SK-N-DZ (cell line): ENCODE measurements at places on chromosomes 5 and 9.

DNA sequence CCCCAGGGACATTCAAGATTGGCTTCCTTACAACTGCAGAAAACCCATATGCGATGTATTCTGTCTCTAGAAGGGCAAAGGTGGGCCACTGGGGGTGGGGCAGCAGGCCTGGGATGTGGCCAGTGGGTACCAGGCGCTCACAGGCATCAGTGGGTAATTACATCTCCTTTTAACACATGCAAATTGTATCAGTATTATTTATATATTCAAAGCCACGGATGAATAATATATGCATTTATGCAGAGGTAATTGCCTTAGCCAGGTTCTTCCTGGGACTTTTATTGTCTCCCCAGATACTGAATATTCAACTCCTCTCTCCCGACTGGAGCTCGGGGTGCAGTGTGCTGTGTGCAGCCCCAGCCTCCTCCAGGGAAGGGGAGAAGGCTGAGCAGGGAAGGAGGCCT is 109.4 kb upstream of the MVB12B start:
- no peak for DNase-seq

- no peak for DNase-seq
Measured at GRCh38 chr9:212297-212696, 2.4 kb upstream of the DOCK8 start.

DNA sequence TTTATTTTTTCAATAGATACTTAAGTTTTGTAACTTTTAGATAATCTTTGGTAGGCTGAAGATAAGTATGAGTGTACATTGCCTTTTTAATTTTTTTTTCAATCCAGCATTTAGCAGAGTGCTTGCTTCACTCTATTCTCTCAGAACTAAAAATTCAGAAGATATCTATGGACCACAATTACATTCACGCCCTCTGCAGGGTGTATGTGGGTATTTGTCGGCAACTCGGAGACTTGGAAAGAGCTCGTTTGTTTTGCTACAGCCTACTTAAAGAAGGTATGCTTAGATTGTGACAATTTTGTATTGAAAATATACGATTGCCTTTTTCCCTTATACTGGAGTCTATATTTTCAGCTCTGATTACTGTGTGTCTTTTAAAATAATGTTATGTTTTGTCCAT is 43.8 kb downstream of the ICE1 start:
- DNase-seq: no peak

DNA sequence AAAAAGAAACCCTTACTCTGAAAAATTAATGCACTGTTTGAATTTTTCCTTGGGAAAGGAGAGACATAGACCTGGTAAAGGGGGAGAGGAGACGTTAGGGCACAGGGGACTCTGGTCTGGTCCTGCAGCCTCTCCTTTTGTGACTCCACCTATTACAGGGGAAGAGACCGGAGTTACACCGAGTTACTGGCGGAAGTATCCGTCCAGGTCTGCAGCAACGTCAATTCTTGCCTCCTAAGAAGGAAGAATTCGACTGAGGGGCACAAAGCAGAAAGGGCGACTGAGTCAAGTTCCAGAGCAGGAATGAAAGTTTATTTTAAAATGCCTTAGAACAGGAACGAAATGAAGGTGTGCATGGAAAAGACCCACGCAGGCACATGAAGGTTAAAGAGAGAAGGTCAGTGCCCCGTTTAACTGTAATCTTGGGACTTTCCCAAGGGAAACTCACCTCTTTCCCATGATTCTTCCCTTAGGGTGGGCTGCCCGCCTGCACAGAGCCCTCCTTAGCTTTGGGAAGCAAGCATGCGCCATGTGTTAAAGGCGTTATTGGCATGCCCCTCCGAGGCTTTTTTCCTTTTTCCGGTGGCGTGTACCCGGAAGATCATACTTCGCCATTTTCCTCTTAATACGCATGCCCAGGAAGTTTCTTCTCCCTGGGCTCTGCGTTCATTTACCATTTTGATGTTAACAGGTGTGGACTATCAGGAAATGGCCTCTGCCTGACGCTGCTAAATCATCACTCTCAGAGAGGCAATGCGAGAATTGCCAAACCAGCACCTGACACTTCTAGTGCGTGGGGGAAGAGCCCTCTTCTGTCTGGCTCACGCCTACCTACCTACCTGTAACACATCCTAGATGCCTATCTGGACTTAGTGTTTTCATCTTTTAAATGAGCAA is 409.6 kb upstream of the PAPPA start:
- no peak for DNase-seq

DNA sequence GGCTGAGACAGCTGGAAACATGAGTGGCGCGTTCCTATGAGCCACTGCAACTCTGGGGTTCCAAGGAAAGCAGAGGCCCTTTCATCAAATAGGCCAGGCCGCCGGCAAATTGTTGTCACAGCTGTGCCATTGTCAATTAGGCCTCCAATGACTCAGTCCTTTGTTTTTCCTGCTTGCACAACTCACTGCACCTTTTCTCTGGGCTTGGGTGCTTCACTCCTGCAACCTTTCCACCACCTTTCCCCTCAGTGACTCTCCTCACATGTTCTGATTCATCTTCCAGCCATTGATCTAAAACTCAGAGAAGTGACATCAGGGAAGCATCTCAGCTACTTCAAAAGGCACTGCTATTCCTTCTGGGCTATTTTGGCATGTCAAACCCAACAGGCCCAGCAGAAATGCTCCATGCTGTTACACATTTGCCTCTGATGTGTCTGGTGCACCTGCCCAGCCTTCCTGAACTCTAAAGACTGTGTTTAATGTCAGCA is 653.7 kb downstream of the NR2F1-AS1 start:
- no peak for DNase-seq

- no peak for DNase-seq
Measured at GRCh38 chr5:136639616-136640015, 274.3 kb upstream of the TRPC7 start.

DNA sequence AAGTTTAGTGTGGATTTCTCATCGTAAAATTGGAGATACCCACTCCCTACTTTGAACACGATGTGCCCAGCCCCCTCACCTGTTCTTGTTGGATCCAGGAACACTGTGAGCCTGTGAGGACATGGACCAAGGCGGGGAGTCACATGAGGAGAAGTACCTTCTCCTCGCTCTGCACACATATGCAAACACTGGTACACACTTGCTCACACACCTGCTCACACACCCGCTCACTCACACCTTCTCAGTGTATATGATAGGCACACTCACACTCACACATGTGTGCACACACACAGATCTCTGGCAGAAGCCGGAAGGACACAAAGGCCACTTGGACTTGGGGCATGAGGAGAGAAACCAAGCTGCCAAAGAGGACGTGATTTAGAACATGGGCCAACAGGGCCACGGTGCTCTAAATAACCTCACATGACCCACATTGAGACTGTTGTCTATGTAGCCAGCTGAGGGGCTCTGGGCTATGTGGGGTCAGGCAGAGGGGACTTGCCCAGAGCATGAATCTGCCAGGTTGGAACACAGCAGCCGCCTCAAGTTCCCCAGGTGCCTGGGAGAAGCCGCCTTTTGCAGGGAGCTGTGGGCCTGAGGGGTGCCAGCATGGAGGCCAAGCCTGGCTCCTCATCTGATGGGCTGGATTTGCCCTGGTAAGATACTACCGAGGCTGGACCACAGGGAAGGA is 283.0 kb upstream of the IRX4 start:
- DNase-seq: no peak

DNA sequence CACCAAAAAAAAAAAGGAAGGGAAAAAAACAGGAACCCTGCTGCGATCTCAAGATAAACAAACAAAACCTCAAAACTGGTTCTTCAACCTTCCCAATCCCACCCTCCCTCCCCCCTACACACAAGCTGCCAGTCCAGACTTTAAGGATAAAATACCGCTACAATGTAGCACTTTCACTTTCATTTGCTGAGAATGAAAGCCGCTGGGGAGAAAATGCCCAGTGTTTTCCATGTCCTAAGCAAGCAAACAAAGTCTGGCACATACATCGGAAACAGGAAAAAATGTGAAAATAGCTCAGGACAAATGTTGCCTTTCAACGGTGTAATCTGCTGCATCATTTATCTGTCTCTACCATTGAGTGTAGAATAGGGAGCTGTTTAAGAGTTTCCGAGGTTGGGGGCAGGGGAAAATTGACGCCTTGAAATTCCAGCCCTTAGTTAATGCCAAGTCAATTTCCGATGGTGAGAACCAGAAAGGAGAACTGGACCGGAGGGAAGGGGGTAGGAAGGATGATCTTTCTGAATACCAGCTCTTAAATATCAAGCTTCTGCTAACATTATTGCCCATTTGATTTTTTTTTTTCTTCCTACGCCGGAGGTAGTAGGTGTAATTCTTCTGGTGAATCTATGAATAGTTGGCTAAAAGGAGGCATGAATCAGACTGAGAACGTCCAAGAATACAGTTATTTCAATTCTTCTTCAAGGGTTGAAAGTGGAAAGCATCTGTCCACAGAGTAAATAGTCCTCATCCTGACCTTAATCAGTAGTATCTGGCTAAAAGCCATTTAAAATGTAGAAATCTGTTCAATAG is 1.2 kb upstream of the ADAMTS6 start:
- peak; percentile 9 for DNase-seq

DNA sequence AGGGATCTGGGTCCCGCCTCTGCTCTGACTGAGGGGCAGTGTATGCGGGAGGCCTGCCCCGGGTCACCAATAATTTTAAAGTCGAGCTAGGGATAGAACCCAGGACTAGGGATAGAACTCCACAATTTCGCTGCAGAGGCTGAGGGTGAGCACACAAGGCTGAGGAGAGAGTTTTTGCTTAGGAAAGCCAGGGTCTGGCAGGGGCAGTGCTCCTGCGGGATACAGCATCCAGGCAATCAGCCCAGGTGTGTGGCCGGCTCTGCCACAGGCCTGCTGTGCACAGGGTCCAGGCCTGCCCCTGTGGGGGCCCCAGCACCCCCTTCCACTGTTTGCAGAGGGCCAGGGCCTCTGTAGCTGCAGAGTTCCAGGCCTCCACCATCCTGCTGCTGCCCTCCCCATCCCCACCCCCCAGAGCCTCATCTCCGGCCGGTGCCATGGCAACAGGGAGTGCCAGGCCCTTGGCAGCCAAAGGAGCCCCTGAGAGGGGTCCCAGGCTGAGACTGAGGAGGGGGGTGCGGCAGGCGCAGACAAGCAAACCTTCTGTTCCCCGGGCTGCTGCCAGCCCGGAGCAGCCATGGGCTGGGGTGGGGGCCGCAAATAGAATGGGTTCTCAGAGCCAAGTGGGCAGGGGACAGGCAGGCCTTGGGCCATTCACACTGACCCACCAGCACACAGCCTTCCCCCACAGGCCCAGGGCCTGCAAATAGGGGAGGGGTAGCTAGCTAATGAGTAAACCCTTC is 8.6 kb downstream of the PDGFRB start:
- no peak for DNase-seq

- no peak for DNase-seq
Measured at GRCh38 chr9:129713402-129713679, 39.5 kb downstream of the PTGES start.

DNA sequence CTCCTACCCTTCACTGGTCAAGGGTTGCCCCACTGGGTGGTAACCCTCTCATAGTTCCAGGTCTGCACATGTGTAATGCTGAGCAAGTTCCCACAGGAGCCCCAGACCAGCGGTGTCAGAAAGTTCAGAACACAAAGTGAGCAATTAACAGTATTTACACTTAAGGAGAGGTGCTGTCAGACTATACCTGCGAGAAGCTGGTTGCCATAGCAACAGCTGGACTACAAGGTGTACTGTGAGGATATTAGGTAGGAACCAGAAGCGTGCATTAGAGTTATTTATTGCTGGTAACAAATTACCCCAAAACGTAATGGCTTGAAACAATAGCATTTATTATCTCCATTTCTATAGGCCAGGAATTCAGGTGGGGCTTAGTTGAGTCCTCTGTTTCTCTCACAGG is 317.0 kb upstream of the RPS23 start:
- no peak for DNase-seq

- no peak for DNase-seq
Measured at GRCh38 chr5:126499853-126500342, 76.7 kb downstream of the GRAMD2B start.

- DNase-seq: no peak
Measured at GRCh38 chr5:73565969-73566547, 515 bp downstream of the UTP15 start.

GRCh38 chr9:84170521-84171141 is 169.9 kb downstream of the SLC28A3 start:
- DNase-seq: no peak

DNA sequence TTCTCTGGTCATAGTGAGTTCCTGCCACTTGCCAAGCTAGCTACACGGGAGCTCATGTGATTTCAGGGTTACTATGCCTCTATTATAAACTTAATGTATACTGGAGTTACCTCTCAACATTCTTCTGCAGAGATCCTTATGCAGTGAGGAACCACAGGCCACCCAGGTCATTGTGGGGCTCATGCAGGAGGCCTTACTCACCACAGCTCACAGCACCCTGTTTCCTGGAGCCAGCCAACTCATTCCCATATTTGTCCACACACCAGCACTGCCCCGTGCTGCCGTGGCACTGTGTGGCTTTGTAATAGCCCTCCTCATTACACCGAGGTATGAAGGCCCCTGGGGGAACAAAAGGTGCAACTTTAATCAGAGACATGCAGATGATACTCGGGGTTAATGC is 520.0 kb downstream of the SPOCK1 start:
- DNase-seq: no peak

DNA sequence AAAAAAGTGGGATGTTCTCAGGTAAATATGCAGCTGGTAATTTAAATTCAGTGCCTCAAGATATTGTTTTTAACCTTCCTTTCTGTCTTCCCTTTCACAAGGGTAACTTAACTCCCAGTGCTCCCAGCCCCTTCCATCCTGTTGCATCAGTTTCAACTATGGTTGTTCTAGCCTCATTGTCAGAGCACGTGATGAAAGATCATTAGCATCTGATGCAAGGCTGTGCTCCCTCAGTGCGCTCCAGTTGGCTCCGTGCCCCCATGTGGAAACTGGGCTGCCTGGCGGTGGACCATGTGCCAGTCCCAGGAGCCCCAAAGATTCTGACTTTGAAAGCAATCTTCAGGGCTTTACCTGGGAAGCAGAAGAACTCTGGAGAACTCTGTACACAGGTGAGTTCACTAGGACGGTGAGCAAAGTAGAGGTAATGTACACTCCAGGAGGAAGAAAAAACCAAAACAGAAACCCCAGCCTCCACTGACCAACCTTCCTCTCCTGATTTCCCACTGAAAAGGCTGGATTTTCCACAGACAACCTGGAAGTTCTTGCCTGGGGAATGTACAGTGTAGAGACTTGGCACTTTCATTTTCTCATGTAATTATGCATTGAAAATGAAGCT is 96.9 kb downstream of the SLC1A3 start:
- no peak for DNase-seq

GRCh38 chr5:143199843-143200242 is 203.6 kb downstream of the NR3C1 start:
- no peak for DNase-seq

GRCh38 chr9:79661279-79661678 is 89.5 kb downstream of the TLE4 start:
- peak; percentile 51 for DNase-seq
